Brain (organoid and tissue), 16 donors: ENCODE measurements at places on chromosomes 4 and X.

GRCh38 chr4:140945106-140945505 is 188.2 kb downstream of the RNF150 start:
- DNase-seq = no peak

DNA sequence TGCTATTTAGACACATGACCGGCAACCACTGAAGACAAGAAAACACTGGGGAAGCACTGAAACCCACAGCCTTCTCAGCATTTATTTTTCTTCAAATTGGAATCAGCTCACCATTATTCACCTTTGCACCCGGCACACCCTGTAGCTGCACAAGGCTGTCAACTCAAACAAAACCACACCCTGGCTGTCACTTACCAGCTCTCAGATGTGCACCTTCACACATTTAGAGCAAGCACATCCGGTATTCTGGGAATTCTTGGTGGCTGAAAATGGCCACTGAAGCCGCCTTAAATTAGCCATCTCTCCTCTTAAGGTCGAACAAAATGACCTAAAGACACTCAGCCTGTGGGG is 5.9 kb downstream of the ZFYVE28 start:
- DNase-seq = no peak

DNA sequence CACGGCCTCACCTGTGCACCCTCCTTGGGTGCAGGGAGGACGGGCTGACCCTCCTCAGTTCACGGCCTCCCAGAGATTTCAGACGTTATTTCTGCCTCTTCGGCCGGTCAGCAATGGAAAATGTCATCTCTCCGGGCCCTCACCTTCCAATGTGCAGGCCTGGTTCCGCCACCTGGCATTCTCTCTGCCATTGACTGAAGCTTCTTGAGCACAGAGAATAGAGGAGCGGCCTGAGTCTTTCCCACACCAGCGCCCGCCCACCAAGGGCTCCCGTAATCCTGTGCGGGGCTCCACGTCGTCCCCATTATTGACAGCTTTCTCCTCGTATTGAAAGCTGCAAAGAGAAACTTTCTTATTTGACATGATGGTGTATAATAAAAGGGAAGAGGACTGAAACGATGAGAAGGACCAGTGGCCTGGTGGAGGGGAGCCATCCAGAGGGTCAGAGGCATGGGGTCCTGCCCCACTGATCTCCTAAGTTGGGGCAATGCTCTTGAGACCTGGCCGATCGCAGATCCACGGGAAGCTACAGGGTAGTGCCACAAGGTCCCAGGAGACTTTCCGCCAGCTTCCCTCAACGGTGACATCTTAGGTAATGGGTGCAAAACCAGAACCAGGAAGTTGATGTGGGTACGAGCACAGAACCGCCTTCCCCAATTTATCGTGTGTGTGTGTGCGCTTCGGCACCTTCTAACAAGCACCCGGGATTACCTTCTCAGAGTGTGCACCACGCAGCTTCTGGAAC is 20.6 kb downstream of the HTRA3 start:
- DNase-seq = no peak

- no peak for DNase-seq
Measured at GRCh38 chrX:133175162-133175561, 43.0 kb downstream of the TFDP3 start.

DNA sequence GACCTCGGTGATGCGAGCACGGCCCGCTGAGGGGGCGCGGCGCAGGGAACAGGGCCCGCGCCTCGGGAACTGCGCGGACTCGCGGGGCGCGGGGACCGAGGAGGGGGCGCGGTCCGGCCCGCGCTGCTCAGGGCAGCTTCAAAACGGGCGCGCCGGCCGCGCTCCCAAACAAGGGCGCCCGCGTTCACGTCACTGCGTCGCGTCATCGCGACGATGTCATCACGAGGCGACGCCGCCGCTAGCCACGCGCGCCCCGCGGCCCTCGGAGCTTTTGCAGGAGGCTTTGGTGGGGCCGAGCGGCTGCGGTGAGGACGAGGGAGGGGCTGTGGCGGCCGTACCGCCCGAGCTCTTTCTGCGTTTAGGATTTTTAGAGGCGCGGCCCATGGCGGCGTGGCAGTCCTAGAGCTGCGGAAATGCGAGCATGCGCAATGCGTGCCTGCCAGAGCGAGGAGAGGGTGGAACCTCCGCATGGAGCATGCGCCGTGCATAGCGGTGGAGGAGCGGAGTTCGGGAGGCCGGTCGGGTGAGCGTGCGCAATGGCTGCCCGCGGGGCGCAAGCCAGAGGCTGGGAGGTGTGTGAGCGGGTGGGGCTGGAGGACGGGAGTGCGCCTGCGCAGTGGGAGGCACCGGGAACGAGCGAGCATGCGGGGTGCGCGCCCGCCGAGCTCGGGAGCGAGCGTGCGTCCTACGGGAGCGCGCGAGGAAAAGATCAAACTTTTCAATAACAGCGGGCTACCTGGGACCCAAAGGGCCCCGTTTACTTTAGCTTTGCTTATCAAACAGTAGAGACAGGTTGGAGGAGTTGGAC is at the start of gene PPP2R3B:
Gene PPP2R3B, minus strand, starts transcription at position 140 of the 808 bp plus-strand sequence. CDS start 216 bp downstream, outside the sequence.
- DNase-seq = peak; percentile 99

DNA sequence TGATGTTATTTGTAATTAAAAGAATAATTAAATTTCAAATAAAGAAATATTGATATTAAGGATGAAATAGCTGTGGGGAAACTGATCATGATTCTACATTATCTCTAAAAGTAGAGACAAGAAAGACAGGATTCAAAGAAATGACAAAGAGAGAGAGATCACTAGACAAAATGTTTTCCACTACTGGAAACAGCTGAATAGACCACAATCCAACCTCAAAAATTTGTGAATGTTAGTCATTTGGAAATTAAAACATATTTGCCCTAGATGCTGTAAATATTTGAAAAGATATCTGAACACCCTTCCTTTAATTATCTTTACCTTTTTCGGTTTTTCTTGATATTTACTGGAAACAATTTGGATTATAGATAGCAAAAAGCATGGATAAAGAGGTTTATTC is 414.9 kb downstream of the CENPC start:
- no peak for DNase-seq

DNA sequence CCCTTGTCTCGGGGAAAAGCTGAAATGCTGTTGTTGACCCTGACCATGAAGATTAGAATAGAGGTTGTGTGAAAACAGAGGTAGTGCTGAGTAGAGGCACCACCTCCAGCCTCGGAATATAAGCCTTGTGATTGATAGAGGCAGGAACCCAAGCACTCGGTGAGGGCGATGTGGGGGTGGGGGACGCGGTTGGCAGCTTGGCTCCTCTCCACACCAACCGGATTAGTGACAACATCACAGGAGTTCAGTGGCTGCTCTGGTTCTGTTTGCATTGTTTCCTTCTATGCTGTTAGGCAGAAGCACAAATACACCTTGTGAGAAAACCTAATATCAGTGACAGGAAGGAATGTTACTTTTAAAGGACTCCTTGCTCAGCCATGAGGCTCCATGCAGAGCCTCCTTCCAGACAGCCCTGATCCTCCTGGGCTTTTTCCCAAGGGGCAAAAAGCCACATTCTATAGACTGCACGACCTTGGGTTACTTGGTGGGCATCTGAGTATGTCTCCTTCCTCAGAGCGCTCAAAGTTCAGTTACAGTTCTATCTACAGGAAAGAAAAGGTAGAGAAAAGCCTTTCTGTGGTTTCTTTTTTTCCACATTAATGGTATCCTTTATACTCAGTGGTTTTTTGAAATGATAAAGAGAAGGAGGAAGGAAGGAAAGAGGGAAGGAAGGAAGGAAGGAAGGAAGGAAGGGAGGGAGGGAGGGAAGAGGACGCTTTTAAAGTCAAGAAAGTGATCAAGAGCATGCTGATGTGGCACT is 150.4 kb upstream of the NOCT start:
- DNase-seq = no peak

- DNase-seq = peak; percentile 1
Measured at GRCh38 chr4:77833126-77833724, 14.1 kb upstream of the CNOT6L start.

GRCh38 chrX:9844936-9845577 is 58.8 kb downstream of the SHROOM2 start:
- no peak for DNase-seq

GRCh38 chr4:59223292-59223941 is 1976.7 kb upstream of the ADGRL3 start:
- DNase-seq = no peak

GRCh38 chrX:40006106-40007017 is 91.4 kb downstream of the BCOR start:
- DNase-seq = no peak

DNA sequence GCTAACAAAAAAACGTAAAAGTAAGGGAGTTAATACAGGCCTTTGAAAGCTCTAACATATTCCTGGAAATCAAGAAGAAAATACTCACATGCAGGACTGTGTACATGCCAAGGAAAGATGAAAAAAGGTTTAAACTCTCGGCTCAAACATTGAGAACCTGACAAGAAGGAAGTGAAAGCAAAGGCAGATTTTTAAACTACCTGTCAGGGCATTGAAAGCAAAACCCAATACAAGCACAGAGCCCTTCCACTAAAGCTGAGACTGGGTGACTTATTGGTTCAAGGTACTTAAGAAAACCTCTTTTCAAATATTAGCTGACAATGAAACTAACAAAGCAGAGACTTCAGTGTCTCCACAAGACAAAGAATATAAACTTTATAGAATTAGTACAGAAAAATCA is 313.0 kb upstream of the GRID2 start:
- DNase-seq = no peak

DNA sequence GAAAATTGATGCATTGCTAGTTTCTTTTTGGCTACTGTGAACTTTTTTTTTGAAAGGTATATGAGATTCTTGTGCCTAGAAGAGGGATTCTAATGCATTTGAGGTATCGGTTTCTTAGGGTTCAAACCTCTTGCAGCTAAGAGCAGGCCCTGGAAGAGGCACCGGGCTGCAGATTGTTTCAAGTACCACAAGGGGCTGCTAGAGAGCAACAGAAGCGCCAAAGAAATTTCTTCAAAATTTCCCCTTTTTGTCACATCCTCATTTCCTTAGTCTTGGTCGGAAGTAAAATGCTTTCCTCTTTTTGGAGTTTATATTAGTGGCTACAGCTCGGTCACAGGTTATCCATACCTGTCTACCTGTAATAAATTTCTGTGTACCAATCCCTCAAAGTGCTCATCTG is 89.8 kb downstream of the PDGFRA start:
- peak; percentile 64 for DNase-seq

GRCh38 chr4:143558823-143559756 is 45.6 kb downstream of the SMARCA5 start:
- peak; percentile 65 for DNase-seq

GRCh38 chr4:87855559-87855958 is 22.8 kb downstream of the MEPE start:
- DNase-seq = no peak

- no peak for DNase-seq
Measured at GRCh38 chr4:8846826-8847225, 24.8 kb downstream of the HMX1 start.

DNA sequence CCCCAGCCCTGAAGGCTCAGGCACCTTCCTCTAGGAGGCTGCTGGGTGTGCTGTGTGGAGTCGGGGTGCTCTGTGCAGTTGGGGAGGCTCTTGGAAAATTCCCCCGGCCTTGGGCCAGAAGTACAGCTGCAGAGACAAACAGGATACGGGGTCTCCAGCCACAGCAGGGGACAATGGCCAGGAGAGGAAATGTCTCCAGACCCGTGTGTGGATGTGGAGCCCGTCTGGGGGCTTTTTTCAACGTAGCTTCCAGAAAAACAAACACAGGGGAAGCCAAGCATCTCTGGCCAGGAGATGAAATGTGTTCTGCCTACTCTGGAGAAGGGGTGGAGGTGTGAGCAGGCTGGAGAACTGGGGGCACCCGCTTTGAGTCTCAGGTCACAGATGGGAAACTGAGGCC is 3.7 kb upstream of the SH3TC1 start:
- DNase-seq = no peak

GRCh38 chrX:19799319-19800182 is 87.8 kb downstream of the SH3KBP1 start:
- DNase-seq = peak; percentile 5

DNA sequence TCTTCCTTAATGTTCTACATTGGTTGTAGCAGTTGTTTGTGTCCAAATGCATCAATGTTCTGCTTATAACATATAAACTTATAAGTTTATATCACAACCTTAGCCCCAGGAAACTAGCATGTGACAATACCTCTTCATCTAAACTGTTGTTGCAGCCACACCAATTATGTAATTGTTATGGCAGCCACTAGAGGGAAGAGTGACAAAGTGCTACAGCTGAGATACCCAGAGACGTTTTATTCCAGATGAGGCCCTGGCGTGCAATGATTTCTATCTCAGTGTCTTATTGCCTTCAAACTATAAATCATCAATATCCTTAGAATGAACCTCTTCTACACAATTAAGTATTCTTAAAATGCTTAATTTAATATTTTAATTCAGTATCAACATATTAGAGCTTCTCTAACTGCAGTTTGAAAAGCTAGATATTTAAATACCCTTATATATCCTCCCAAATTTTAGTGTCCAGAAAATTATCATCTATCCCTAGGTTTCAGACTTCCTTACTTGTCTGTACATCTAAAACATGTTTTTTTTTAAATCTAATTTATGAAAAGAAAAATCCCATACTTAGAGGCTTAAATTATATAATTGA is 171.6 kb downstream of the PCDH10 start:
- peak; percentile 30 for DNase-seq
